Putamen (tissue), 1 donor: ENCODE measurements at places on chromosomes 4 and X.

GRCh38 chr4:85889314-85889713 lies 414.4 kb downstream of the ARHGAP24 start:
- no peak for DNase-seq

DNA sequence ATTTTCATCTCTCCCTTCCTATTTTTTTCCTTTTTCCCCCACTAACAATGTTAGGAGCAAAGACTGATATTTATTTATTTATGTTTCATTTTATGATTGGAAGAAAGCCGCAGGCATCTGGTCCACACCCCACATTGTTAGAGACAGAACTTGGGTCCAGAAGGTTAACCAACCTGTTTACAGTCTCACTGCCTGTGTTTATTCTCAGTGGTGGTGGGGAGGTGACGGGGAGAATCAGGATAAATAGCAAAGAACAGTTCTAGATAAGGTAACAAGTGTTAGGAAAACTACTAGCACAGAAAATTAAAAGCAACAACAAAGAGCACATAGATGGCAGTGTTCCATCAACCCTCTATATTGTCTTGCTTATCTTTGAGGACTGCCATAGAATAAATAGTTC lies 301.7 kb upstream of the DIPK2B start:
- no peak for DNase-seq

DNA sequence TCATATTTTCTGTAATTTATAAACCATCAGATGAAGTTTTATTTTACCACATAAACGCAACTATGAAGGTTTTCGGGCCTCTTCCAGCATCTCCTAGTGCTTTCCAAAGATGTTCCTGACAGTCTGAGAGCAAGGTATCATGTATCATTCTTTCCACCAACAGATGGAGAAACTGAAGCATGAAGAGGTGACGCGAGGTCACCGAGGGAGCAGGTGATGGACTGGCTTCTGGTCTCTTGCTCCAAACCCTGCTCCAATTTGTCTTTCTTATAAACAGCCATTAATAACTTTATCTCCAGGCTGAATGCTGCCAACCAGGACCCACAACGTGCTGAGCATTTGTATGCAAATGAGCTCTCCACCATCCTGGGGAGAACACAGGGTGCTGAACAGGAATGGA lies 86.3 kb upstream of the MAML3 start:
- no peak for DNase-seq

GRCh38 chrX:40290517-40290916 lies 192.8 kb upstream of the BCOR start:
- no peak for DNase-seq

DNA sequence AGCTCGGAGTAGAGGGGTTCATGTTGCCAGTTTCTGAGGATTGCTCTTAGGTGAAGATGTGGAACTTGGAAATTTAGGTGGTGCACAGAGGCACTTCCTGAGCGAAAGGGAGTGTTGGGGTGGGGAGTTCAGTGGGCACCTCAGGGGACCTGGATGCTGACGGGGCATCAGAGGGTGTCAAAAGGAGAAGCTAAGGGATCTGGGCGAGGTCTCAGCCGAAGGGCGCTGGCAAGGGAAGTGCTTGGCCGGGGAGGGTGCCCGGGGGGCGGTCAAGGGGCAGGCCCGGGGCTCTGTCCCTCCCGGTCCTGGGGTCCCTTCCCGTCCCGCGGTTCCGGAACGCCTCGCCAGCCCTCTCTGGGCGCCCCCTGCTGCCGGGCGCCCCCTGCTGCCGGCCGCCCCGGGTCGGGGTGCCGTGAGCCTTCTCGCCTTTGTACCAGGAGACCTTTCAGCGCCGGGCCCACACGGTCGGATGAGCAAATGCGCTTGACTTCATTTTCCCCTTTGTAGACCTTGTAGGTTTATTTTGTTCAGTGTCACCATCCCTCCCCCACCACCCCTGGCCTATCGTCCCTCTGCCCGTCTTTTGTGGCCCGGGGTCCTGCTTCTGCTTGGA lies 3.0 kb upstream of the PHOX2B start:
- DNase-seq: no peak

DNA sequence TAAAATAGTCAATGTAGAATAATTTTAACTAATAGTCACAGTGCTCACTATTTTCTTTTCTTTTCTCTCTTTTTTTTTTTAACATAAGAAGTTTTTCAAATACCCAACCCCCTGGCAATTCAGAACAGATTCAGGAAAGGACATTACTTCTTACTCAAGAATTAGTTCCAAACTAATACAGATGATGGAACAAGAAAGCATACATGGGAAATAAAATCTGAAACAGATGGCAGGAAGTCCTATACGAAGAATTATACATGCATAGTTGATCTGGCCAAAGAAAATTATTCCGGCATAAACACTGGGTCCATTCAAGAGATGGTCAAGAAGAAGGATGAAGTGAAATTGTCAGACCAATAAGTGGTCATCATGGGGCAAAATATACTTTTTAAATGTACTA lies 614.4 kb upstream of the INTU start:
- no peak for DNase-seq

DNA sequence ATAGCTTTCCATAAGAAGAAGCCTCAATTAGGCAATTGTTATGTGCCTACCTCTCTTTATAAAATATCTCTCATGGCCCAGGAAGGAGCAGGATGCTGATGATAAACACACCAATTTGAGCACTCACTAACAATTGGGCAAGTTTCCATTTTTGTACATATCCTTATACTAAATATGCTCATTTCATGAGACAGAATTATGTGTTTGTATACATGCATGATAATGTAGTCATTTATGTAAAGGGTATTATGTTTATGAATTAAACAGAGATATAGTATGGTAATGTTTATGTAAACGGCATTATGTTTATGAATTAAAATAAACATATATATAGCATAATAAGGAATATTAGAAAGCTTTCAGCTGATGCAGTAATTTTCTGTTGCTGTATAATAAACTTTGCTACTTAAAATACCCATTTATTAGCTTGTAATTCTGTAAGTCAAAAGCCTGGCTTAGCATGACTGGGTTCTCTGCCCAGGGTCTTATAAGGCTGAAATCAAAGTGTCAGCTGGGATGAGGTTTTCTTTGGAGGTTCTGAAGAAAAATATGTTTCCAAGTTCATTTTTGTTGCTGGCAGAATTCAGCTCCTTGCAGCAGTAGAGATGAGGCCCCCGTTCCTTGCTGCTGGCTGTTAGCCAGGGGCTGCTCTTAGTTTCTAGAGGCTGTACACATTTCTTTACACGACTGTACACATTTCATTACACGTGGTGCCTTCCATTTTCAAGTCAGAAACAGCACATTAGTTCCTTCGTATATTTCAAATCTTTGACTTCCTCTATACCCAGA lies 89.0 kb downstream of the GLRA2 start:
- DNase-seq: no peak

DNA sequence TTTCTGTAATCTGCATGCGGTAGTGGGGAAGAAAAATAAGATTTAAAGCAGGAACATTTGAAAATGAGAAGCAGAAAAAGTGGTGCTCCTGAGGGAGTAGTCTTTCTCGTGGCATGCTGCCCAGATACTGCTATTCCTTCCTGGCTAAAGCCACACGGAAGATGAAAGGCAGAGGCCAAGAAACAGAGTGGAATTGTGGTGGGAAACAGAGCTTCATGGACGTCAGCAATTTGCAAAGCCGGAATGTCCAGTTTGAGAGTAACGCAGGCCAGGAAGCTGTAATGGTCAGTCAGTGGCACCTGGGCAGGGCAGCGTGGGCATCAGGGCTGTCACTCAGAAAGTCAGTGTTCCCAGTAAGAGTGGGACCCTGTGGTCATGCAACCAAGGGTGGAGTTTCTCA lies 63.7 kb upstream of the FMR1 start:
- DNase-seq: no peak

GRCh38 chrX:141133272-141133671 lies 43.7 kb downstream of the LDOC1 start:
- no peak for DNase-seq

GRCh38 chr4:138555108-138555507 lies 313.0 kb upstream of the SLC7A11 start:
- no peak for DNase-seq
